Thyroid gland (tissue), 4 donors: ENCODE measurements at places on chromosomes 16 and 17. TPM values are rescaled to one million over a fixed set of nuclear protein-coding genes. Genes with fewer than 3 reads are reported as not detected.
A peak's percentile ranks its signal among the peaks of the same experiment; 100 is the strongest.

DNA sequence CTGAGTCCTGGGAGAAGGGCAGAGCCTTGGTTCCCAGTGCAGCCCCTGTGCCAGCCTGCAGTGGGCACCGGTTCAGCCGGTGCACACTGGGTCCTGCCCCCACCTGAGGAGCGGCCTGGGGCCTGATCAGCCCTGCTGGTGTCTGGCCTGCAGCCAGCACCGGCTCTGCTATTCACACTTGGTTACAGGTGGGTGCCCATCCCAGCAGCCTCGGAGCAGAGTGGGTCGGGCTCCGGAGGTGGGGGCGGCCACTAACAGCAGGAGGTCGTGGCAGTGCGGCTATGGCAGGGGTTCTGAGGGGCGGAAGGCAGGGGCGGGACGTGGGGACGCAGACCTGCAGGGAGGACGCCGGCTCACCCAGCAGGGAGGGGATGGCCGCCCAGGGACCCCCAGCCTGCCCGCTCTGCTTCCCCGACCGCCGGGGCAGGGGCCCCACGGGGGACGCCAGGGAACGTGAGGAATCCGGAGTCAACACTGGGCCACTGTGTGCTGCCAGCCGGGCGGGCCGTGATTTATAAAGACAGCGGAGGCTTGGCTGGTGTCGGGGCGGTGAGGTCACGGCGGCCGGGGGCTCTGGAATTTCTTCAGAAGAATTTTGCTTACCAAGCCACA, 20.3 kb downstream of the METRNL start:
- peak; percentile 99 for DNase-seq
- H3K27me3 ChIP-seq, result no peaks in the 10 kb centered on the region
- H3K27ac ChIP-seq, result peak overlapping the region; percentile 98
- H3K4me3 ChIP-seq, result no peak overlapping the region
- H3K4me1 ChIP-seq, result peaks cover 49% of the 10 kb centered on the region
- peaks cover 14% of the 10 kb centered on the region for H3K36me3 ChIP-seq

DNA sequence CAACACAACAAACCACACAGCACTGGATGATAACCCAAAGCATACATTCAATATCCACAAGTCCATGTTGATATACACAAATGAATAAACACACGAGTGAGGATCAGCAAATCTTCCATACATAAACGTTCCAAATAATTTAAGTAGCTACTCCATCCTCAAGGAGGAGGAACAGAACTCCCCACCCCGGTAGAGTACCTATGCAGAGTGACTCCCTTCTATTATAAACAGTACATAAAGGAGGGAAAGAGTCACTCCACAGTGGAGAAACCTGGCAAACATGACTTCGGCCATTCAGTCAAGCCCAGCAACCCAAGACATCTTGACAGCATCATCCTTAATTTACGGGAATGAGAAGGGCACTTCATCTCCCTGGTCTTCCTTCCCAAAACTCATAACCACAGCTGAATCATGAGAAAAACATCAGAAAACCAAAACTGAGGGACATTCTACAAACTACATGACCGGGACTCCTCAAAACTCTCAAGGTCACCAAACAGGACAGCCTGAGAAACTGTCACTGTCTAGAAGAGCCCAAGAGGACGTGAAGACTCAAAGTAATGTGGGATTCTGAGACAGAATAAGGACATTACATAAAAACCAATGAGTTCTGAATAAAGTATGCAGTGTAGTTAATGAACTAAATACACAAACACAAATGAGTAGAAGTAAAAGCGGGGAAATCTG, 5.6 kb downstream of the USP22 start:
- H3K4me3 ChIP-seq, result no peak overlapping the region
- no peak overlapping the region for H3K27ac ChIP-seq
- no peaks in the 10 kb centered on the region for H3K27me3 ChIP-seq
- H3K36me3 ChIP-seq, result no peaks in the 10 kb centered on the region
- DNase-seq, result no peak
- H3K4me1 ChIP-seq, result peaks cover 44% of the 10 kb centered on the region

TMIGD1 gene
- not detected for total RNA-seq

- H3K4me1 ChIP-seq, result no peaks in the 10 kb centered on the region
- H3K36me3 ChIP-seq, result no peaks in the 10 kb centered on the region
- H3K27ac ChIP-seq, result no peak overlapping the region
- DNase-seq, result no peak
Measured at GRCh38 chr16:57409870-57410587, 5.5 kb downstream of the CCL17 start.
